ENCODE measurements at places on chromosomes 6 and 20.

DNA sequence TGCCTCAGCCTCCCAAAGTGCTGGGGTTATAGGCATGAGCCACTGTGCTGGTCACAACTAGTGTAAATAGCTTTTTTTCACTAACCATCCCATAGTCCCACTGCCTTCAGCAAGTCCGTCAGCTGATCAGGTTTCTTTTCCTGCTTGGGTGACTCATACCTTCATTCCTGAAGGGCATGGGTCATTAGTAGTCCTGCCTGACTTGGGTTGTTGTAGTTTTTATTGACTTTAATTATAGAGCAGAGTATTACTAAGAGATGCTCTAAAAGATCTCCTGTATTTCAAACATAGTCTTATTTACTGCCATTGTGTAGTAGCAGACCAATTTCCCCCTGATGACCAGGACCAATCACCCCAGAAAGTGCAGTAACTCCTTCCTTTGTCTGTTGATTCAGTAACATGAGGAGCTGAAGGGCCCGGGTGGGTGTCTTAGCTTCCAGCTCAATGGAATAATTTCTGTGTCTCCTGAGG, 25.8 kb downstream of the HLA-C start:
- no peak for DNase-seq

DNA sequence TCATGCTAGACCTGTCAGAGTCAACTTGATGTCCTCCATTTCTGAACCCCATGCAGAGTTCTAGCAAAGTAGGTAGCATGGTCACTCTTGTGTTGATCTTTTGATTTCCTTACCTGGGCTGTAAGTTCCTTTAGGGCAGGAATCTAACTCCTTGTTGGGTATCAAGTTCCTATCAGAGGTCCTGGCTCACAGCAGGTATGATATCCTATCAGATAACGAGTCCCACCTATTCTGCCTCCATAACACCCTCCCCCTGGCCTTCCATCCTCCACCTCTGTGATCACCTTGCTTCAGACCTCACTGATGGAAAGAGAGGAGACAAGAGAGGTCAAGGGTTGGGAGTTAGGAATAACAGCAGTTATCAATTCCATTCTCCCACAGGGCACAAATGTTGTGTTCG, 76.1 kb downstream of the CDC40 start:
- no peak for DNase-seq

DNA sequence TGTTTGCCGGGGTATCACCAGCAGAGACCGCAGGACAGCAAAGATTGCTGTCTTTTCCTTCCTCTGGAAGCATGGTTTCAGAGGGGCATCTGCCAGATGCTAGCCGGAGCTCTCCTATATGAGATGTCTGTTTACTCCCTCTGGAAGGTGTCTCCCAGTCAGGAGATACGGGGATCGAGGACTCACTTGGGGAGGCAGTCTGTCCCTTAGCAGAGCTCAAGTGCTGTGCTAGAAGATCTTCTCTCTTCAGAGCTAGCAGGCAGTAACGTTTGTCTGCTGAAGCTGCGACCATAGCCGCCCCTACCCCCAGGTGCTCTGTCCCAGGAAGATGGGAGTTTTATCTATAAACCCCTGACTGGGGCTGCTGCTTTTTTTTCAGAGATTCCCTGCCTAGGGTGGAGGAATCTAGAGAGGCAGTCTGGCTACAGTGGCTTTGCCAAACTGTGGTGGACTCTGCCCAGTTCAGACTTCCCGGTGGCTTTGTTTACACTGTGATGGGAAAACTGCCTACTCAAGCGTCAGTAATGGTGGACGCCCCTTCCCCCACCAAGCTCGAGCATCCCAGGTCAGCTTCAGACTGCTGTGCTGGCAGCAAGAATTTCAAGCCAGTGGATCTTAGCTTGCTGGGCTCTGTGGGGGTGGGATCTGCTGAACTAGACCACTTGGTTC, 133.0 kb upstream of the FLRT3 start:
- DNase-seq, result no peak

GRCh38 chr6:112360498-112360897, 13.4 kb downstream of the RFPL4B start:
- no peak for DNase-seq

DNA sequence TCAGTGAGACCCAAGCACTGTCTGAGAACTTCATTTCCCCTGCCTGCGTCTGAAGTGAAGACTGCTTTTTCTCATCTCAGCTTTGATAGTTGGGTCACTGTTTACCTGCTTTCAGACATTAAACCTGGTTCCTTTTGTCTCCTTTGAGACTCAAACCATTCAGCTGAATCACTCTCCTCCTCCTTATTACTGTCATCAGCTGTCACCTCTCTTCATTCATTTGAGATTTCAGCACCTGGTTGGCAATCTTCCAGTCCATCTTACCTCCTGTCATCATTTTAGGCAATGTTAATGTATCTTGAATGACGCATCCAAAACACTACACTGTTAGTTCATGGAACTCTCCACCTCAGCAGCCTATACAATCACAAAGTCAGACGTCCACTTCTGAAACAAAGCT, 34.3 kb upstream of the SOX4 start:
- DNase-seq, result no peak

DNA sequence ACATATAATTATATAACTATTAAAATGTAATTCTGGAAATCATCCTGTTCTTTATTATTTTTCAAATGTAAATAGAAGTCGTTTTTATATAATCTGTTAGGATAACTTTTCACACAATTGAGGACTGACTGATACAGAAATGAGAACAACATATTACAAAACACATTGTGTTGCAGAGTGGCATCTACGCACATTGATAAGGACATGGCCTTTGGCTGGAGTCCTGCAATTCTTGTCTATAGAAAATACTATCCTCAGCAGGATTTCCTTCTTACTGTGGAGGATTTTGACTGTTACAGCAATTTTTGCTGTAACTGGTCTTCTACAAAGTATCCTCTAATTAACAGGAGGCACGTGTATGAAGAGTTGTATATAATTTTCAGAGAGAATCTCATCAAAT, 19.8 kb downstream of the SH3BGRL2 start:
- no peak for DNase-seq

GRCh38 chr20:36959242-36959641, 7.7 kb upstream of the SAMHD1 start:
- no peak for DNase-seq

- DNase-seq, result no peak
These were observed 239.5 kb downstream of the SLC24A3 start for GRCh38 chr20:19451923-19452295.

GRCh38 chr6:151054306-151054705, 185.5 kb upstream of the AKAP12 start:
- DNase-seq, result no peak

GRCh38 chr6:53615633-53616449, 49.7 kb downstream of the KLHL31 start:
- DNase-seq, result no peak

- DNase-seq, result no peak
These were observed 17.3 kb downstream of the STX7 start for GRCh38 chr6:132495604-132496079.

DNA sequence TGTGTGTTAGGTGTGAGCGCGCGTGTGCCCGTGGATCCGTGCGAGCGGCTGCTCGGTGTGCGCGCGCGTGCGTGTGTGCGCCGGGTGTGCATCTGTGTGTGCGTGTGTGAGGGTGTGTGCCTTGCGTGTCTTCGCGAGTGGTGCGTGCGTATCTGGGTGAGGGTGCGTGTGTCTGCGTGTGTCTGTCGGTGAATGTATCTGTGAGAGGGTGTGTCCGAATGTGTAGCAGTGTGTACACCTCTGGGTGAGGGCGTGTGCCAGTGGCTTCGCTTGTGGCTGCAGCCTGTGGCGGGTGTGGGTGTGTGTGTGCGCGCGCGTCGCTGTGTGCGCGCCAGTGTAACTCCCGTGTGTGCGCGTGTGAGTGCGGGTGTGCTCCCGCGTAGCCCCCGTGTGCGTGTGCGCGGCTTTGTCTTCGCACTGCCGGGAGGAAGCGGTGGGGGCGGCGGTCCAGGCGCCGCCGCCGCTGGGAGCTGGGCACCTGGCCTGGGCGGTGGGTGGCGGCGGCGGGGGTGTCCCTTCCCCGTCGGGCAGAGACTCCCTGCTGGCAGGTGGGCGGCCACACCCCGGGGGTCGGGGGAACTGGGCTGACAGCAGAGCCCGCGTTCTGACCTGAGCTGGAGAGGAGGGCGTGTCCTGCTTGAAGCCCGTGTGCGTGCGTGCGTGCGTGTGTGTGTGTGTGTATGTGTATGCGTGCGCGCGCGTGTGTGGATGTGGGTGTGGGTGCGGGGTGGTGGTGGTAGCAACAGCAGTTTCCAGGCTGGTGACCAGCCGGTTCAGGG, 61.3 kb upstream of the EPB41L1 start:
- DNase-seq, result peak; percentile 23

GRCh38 chr6:139010674-139011073, 17.9 kb upstream of the ABRACL start:
- no peak for DNase-seq

DNA sequence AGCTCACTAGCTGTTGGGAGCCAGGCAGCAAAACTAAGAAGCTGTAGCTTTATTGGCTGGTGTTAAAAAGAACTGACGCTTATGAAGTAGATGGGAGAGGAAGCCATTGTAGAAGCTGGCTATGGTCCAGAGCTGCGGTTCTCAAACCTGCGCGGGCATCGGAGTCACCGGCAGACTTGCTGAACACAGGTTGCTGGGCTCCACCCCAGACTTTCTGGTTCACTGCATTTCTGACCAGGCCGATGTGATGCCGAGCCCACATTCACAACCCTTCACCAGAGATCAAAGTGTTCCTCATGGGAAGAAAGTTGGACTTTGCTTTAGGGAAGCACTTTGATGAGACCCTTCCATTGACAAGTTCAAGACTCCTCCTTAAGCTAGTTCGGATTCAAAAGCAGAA, 231.6 kb downstream of the QKI start:
- no peak for DNase-seq

GRCh38 chr6:119148825-119149525, 70.5 kb upstream of the FAM184A start:
- DNase-seq, result no peak

GRCh38 chr20:12014276-12014675, 96.6 kb downstream of the BTBD3 start:
- DNase-seq, result no peak

GRCh38 chr6:12622566-12622965, 94.0 kb upstream of the PHACTR1 start:
- no peak for DNase-seq

GRCh38 chr20:6919792-6920468, 152.4 kb downstream of the BMP2 start:
- DNase-seq, result no peak

DNA sequence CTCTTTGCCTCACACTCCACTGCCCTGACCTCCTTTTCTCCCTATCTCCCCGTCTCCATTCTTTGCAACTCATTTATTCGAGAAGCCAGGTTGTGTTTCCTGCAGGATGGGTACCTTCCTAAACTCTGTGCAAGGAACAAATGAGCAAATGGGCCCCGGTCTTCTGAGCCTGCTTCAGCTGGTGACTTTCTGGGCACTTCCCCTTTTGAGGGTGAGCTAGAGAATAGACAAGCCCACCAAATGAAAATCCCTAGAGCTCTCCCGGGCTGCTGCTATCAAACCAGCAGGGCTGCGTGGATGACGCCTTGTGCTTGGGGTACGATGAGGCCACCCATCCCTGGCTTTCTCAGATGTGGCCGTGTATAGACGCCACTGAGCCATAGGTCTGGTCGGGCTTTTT, 91.0 kb upstream of the FOXA2 start:
- no peak for DNase-seq

DNA sequence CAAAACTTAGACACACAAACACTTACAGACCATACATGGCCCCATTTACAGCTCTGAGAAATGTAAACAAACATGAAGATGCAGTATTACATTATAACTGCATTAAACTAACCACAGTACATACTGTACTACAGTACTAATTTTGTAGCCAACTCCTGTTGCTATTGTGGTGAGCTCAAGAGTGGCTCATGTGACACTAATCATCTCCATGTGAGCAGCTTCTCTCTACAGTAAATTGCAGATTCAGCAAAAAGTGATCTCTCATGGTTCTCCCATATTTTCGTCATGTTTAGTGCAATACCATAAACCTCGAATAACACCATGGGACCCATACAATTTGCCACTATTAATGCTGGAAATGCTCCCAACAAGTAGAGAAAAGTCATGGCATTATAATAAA, 860.4 kb downstream of the EPHA7 start:
- no peak for DNase-seq
